ENCODE measurements at places on chromosomes 6 and 20.

DNA sequence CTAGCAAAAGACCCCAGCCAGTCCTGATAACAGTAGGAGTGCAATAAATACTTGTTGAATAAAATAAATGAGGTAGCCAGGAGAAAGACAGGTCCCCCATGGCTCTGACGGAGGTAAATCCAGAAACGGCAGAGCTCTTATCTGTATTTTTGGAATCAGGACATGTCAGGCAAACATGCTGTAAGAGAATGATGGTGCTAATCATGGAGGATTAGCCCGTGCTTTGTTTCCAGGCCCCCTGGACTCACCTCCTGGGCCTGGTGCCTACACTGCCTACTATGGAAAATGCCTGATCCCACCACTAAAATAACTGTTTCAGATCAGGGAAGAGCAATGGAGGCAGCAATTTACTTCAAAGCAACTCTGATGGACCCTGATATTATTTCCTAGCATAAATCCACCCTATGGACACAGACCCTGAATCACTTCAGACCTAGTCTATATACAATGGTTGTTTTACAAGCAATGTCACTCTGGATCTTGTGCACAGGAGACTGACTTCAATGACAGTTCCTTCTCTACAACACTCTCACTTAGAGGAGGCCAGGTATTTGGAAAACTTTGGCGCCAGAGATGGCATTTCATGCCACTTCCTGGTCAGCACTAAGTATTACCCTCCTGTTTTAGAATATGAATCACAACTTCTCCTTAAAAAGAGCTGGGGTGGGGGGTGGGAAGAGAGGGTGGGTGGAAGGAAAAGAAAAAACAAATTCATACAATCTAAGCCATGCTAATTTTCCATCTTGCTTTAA lies 6.4 kb downstream of the MRPL14 start:
- DNase-seq = no peak

GRCh38 chr6:136351518-136352110 lies 62.0 kb upstream of the BCLAF1 start:
- no peak for DNase-seq

- no peak for DNase-seq
Measured at GRCh38 chr6:158769771-158770432, 49.3 kb downstream of the EZR start.

- DNase-seq = no peak
Measured at GRCh38 chr6:157929076-157929475, 52.6 kb upstream of the SYNJ2 start.

DNA sequence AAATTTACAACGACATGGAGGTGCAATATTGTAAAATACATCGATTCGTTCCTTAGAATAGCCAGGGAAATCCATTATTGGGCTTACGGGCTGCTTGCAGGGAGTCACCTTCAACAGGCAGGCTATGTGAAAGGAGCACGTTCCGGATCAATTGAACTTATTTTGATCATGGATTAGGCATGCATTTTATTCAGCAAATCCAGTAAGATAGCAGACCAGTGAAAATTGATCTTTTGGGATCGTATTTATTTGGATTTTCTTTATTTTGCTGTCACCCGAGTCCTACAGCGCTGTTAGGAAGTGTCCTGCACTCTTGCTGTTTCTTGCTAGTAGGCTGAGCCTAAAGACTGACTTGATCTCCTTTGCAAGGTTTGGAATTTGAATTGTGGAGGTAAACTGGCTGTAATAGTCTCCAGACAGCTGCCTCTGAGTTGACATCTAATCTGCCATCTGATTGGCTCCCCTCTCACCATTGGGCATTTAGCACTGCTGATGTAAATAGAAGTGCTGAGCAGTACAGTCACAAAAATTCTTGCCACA lies 3.0 kb downstream of the ARID1B start:
- DNase-seq = peak; percentile 25

GRCh38 chr6:170210026-170210390 lies 80.9 kb downstream of the DLL1 start:
- DNase-seq = no peak

DNA sequence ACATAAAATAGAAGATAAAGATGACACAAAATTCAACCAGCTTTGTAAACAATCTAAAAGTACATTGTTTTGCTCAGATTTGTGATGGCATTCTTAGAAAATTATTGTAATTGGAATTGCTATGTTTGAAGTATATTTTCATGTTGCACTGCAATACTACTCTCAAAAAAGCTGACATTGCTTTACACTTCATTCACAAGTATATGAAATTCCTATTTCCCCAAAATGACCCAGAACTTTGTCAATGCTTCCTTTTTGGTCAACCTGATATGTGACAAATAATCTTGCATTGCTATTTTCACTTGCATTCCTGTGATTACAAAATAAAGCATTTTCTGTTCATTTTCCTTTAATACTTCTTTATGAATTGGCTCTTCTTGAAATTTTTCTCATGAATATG lies 104.1 kb upstream of the BMP5 start:
- DNase-seq = no peak

- no peak for DNase-seq
Measured at GRCh38 chr6:141492521-141493284, 640.0 kb upstream of the GJE1 start.

DNA sequence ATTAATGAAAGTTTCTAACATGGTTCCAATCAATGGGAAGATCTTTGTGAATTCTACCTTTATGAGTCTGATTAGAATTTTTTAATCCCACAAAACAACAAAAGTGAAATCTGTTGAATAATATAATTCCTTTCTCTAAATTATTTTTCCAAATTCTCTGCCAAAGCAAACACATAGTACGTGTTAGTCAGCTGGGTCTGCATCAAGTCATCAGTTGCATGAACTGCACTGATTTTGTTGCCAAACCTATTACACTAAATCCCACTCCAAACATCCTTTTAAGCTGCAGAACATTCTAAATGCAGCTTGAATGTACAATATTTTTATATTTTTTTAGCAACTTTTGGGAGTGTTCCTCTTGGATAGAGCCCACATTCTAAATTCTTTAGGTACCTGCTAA lies 199.0 kb upstream of the HSF2 start:
- no peak for DNase-seq

GRCh38 chr6:32214126-32214525 lies 9.7 kb downstream of the NOTCH4 start:
- no peak for DNase-seq

DNA sequence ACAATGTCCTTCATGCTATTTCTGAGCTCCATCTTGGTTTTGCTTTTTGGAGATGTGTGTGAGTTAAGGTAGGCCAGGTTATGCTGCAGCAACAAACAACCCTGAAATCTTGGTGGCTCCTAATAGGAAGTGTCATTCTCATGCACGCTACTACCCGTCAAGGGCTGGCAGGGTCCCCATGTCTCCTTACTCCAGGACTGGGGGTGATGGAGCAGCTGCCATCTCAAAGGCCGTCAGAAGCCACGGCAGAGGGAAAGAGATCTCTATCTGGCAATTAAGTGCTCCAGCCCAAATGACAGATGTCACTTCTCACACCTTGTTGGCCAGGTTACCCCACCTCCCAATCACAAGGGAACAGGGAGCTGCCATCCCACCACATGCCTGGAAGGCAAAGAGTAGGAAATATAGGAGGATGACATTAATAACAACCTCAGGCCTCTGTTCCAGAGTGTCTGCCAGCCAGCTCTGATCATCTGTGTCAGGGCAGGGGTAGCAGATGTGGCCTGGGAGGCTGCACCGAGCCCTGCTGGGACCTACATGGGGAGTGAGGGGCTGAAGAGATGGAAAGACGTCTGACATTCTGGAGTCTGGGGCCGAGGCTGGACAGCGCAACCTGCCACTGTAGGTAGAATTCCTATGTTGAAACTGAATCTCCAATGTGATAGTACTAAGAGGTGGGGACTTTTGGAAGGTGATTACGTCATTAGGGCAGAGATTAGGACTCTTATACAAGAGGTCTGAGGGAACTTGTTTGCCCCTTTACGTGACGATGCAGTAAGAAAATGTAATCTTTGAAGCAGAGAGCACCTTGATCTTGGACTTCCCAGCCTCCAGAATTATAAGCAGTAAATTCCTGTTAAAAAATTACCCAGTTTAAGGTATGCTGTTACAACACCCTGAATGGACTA lies 4.8 kb upstream of the SDCBP2 start:
- DNase-seq = no peak

- DNase-seq = no peak
Measured at GRCh38 chr6:38413102-38413800, 226.5 kb downstream of the BTBD9 start.

DNA sequence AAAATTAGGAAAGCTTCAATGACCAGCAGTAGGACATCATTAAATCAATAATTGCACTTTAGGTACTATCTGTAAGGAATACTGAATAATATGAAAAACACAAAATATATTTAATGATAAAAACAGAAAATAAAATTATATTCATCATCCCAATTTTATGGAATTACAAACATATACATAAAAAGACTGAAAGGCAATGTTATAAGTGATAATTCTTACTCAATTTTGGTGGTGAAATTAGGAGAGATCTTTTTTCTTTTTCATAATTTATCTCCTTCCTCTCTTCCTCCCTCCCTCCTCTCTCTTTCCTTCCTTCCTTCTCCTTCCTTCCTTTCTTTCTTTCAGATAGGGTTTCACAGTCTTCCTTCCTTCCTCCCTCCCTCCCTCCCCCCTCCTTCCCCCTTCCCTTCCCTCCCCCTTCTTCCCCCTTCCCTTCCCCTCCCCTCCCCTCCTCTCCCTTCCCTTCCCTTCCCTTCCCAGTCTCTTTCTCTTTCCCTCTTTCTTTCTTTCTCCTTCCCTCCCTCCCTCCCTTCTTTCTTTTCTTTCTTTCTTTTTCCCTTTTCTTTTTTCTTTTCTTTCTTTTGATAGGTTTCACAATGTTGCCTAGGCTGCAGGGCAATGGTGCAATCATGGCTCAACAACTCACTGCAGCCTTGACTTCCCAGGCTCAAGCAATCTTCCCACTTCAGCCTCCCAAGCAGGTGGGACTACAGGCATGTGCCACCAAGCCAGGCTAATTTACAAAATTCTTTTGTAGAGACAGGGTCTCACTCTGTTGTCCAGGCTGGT lies 36.8 kb downstream of the RSPH3 start:
- no peak for DNase-seq

DNA sequence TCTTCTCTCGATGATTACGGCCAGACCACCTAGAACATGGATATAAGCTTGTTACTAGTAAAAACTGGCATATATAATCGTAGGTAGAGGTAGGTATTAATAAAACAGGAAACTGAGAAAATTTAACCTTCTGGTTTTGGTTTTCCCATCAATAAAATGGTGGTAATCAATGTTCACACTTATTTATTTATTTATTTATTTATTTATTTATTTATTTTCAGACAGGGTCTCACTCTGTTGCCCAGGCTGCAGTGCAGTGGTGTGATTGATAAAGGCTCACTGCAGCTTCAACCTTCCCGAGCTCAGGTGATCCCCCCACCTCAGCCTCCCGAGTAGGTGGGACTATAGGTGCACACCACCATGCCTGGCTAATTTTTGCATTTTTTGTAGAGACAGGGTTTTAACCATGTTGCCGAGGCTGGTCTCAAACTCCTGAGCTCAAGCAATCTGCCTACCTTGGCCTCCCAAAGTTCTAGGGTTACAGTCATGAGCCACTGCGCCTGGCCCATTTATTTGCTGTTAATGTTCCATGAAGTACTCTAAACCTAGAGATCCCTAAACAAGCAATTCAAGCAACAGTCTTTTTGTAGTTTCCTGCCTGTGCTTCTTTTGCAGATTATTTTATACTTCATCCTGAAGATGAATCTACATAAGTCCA lies 11.5 kb downstream of the TOMM6 start:
- DNase-seq = no peak

GRCh38 chr6:108622641-108623298 lies 62.1 kb downstream of the FOXO3 start:
- DNase-seq = no peak
